ENCODE measurements at places on chromosomes 2 and 18.

- DNase-seq = no peak
Observed at GRCh38 chr18:45850021-45850420, 24.5 kb downstream of the SIGLEC15 start.

DNA sequence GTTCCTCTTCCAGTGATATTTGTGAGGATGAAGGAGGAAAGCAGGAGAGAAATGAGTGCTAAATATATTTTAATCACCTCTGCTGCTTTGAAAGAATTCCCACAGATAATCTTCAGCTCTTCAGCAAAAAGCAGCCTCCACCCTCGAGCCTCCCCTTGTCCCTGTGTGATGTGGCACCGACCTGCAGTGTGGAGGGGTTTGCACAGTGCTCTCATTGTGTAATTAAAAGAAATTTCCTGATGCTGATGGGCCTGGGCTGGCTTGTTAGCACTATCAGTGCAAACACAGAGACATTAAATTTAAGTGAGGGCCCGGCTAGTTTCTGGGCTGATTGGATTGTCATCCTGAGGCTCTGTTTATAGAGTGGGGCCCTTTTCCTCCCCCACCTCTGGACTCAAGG lies 53.4 kb downstream of the KIF5C start:
- no peak for DNase-seq

- no peak for DNase-seq
Observed at GRCh38 chr2:205816268-205816667, 134.0 kb downstream of the NRP2 start.

DNA sequence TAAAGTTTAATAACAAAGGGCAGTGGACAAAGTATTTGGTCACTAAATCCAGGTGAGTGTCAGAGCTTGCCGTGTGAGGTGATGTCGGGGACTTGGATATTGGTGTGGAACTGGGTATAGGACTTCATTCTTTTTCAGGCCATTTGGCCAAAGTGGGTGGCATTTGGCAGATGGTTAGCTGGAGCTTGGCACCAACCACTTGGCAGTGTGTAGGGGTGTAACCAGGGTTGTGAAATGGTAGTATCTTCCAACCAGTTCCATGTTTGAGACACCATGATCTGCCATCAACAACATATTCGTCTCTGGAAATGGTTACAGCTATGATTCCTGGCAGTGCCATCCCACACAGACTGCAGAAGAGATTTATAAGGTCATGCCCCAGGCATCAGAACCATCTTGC lies 113.9 kb downstream of the CCDC85A start:
- DNase-seq = no peak

DNA sequence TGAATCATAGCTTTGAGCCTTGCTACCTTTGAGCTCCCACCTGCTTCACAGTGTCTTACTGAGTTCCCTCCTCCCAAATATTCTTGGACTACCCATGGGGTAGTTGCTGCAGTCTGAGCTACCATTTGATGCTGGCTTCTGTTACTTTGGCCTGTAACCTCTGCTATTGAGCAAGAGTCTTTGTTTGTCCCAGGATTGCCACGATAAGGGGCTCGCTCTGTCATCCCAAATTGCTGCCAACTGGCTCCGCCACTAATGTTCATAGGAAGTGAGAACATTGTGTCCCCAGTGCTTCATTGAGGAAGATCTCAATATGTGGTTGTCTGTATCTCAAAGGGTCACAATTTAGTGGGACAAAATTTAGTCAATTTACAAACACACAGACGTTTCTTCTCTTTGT lies 103.8 kb downstream of the TRIM43 start:
- DNase-seq = no peak

- peak; percentile 30 for DNase-seq
Observed at GRCh38 chr2:11478899-11479605, 13.1 kb upstream of the E2F6 start.

DNA sequence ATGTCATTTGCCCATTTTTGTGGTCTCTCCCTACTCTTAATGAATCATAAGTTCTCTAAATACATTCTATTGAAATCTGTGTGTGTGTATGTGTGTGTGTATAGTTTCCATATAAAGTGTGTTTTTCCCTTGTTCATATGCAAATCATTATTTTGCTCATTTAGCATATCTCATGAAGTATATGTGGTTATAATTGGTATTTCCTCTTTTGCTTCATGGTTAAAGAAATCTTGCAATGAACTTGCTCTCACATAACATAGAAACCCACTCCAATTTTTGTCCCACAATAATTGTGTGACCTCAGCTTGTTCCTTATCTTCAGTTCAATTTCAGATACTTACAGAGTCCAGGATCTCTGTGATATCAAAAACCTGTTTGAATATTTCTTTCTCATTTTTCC lies 1.2 kb downstream of the CPO start:
- peak; percentile 43 for DNase-seq

- DNase-seq = peak; percentile 86
Observed at GRCh38 chr2:216683846-216684245, 11.5 kb downstream of the IGFBP5 start.

GRCh38 chr2:168490015-168490874 lies 34.2 kb downstream of the CERS6 start:
- DNase-seq = peak; percentile 61

- DNase-seq = peak; percentile 63
Observed at GRCh38 chr18:37385846-37386778, 179.5 kb downstream of the CELF4 start.

GRCh38 chr2:68839260-68839833 lies 31.9 kb downstream of the BMP10 start:
- DNase-seq = no peak

DNA sequence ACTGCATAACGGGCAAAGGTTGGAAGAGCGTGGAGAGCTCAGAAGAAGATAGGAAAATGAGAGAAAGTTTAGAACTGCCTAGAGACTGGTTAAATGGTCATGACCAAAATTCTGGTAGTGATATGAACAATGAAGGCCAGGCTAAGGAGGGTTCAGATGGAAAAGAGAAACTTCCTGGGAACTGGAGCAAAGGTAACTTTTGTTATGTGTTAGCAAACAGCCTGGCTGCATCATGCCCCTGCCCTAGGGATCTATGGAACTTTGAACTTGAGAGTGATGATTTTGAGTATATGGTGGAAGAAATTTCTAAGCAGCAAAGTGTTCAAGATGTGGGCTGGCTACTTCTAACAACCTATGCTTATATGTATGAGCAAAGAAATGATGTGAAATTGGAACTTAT lies 44.4 kb upstream of the SPATS2L start:
- no peak for DNase-seq

- peak; percentile 63 for DNase-seq
Observed at GRCh38 chr18:76467371-76468190, 27.5 kb downstream of the ZNF516 start.

DNA sequence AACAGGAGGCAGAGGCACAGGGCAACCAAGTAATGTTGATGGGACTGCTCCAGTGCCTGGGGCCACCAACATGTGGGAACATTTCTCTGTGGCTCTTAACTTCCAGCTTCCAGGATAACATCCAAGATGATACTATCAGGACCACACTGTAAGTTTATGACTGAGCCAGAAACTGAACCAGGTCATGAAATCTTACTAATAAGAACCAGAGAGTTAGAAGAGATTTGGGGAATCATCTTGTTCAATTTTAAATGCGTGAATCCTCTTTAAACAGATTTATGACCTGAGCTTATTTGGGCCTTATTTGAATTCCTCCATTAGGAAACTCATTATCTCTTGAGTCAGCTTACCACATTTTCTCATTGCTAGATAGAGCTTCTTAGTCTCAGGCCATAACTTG lies 45.0 kb downstream of the MAP2 start:
- no peak for DNase-seq

GRCh38 chr2:164910101-164910899 lies 45.0 kb downstream of the SLC38A11 start:
- DNase-seq = no peak

GRCh38 chr2:146979746-146980145 lies 865.1 kb upstream of the ACVR2A start:
- DNase-seq = no peak

- DNase-seq = no peak
Observed at GRCh38 chr2:60742419-60742818, 13.6 kb upstream of the PAPOLG start.

- no peak for DNase-seq
Observed at GRCh38 chr18:46488471-46489213, 168.4 kb downstream of the LOXHD1 start.
